ENCODE measurements at places on chromosomes 1 and 21.

GRCh38 chr1:14255711-14256110, 342.8 kb upstream of the KAZN start:
- H3K4me1 ChIP-seq: no peaks in the 10 kb centered on the region
- no peak for DNase-seq
- H3K27ac ChIP-seq: no peak overlapping the region
- H3K36me3 ChIP-seq: no peaks in the 10 kb centered on the region
- peaks cover 22% of the 10 kb centered on the region for H3K27me3 ChIP-seq

GRCh38 chr1:147891088-147891487, 11.5 kb upstream of the GJA8 start:
- H3K27me3 ChIP-seq: peaks cover 6% of the 10 kb centered on the region
- H3K36me3 ChIP-seq: no peaks in the 10 kb centered on the region
- no peak overlapping the region for H3K27ac ChIP-seq
- no peaks in the 10 kb centered on the region for H3K4me1 ChIP-seq
- DNase-seq: no peak
- no peak overlapping the region for H3K4me3 ChIP-seq

GRCh38 chr1:54857141-54857540, 29.9 kb downstream of the DHCR24 start:
- H3K36me3 ChIP-seq: peaks cover 91% of the 10 kb centered on the region
- DNase-seq: no peak
- H3K4me3 ChIP-seq: no peak overlapping the region
- H3K27me3 ChIP-seq: no peaks in the 10 kb centered on the region
- H3K27ac ChIP-seq: 0 out of 3 replicates have a peak overlapping the region, but pooled peaks have one; percentile 22

DNA sequence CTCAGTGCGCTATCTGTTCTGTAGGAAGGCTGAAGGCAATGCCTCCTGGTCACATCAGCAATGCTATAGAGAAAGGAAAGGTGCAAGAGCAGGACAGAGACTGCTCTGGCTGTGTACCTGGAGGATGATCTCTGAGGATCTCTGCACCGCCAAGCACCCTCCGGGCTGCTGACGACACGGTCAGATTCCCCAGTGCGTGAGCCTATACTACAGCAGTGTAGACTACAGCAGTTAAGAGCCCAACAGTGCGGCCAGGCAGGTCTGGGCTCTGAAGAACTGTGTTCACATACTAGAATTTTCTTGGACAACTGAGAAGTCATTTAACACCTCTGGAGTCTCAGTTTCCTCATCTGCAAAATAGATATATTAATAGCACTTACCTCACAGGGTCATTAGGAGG, 39.9 kb downstream of the ITPKB start:
- H3K27me3 ChIP-seq: peaks cover 52% of the 10 kb centered on the region
- no peaks in the 10 kb centered on the region for H3K36me3 ChIP-seq
- no peak overlapping the region for H3K4me3 ChIP-seq
- no peak overlapping the region for H3K27ac ChIP-seq

- no peak for DNase-seq
- no peaks in the 10 kb centered on the region for H3K4me1 ChIP-seq
- H3K27ac ChIP-seq: no peak overlapping the region
- H3K4me3 ChIP-seq: no peak overlapping the region
- H3K27me3 ChIP-seq: no peaks in the 10 kb centered on the region
- H3K36me3 ChIP-seq: no peaks in the 10 kb centered on the region
Observed at GRCh38 chr21:16534408-16535101, 804.8 kb downstream of the USP25 start.

DNA sequence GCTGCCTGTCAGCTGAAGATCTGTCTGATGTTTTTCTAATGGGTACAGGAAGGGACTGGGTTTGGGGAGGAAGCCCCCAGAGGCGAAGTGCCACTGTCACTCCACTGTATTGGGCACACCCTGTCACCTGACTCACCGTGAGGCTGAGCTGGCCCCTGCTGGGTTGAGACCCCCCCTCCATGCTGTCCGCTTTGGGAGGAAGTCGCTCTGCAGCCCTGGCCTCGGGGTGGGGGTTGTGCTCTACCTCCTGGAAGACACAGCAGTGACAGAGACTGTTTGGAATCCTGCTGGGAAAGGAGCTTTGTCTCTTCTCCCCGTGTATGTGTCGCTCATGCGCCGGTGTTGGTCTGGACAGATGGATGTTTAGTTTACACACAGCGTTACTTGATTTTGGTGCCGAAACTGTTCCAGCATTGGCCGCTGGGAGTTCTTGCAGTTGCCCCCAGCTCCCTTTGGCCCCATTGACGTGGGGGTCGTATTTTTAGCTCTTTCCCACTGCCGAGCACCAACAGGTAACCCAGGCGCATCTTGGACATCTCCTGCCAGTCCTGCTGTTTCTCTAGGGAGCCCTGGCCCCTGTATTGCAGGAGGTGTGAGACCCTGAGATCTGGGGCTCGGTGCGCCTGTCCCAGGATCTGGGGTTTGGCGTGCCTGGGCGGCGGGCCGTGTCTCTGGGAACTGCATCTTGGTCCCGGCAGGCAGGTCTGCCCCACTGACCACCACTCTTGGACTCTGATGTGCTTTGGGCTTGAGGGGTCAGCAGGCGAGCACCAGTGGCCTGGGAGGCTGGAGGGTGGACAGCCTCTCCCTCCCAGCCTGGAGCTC, 30.3 kb downstream of the SLX9 start:
- H3K27ac ChIP-seq: no peak overlapping the region
- no peak for DNase-seq
- peaks cover 5% of the 10 kb centered on the region for H3K4me1 ChIP-seq
- no peak overlapping the region for H3K4me3 ChIP-seq
- H3K36me3 ChIP-seq: peaks cover 90% of the 10 kb centered on the region

GRCh38 chr1:227072991-227073390, 132.9 kb downstream of the COQ8A start:
- no peak overlapping the region for H3K4me3 ChIP-seq
- peaks cover 65% of the 10 kb centered on the region for H3K36me3 ChIP-seq
- no peak overlapping the region for H3K27ac ChIP-seq
- no peaks in the 10 kb centered on the region for H3K4me1 ChIP-seq
- no peaks in the 10 kb centered on the region for H3K27me3 ChIP-seq

- H3K36me3 ChIP-seq: no peaks in the 10 kb centered on the region
- no peak overlapping the region for H3K4me3 ChIP-seq
- H3K27me3 ChIP-seq: no peaks in the 10 kb centered on the region
- no peak overlapping the region for H3K27ac ChIP-seq
- DNase-seq: no peak
Observed at GRCh38 chr1:91053630-91054029, 31.8 kb upstream of the ZNF644 start.

- no peaks in the 10 kb centered on the region for H3K27me3 ChIP-seq
- no peak for DNase-seq
- no peaks in the 10 kb centered on the region for H3K36me3 ChIP-seq
- H3K4me3 ChIP-seq: no peak overlapping the region
- H3K27ac ChIP-seq: no peak overlapping the region
Observed at GRCh38 chr1:21308847-21309652, 18.8 kb upstream of the ECE1 start.

DNA sequence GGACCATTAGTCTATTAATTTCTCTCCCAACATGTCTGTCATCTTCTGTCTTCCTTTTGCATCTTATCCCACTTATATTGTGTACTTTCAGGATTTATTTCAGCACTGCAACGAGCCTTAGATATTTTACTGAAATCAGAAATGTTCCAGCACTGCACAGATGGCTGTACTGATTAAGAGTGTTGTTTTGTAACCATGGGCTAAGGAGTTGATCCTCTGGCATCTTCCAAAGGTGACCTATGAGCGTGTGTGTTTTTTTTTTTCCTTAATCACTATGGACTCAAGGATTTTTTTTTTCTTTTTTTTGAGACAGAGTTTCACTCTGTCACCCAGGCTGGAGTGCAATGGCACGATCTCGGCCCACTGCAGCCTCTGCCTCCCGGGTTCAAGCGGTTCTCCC, 7.1 kb upstream of the DDX59 start:
- no peaks in the 10 kb centered on the region for H3K36me3 ChIP-seq
- H3K4me1 ChIP-seq: peaks cover 3% of the 10 kb centered on the region
- no peak overlapping the region for H3K4me3 ChIP-seq
- H3K27me3 ChIP-seq: no peaks in the 10 kb centered on the region
- no peak for DNase-seq
- H3K27ac ChIP-seq: no peak overlapping the region

DNA sequence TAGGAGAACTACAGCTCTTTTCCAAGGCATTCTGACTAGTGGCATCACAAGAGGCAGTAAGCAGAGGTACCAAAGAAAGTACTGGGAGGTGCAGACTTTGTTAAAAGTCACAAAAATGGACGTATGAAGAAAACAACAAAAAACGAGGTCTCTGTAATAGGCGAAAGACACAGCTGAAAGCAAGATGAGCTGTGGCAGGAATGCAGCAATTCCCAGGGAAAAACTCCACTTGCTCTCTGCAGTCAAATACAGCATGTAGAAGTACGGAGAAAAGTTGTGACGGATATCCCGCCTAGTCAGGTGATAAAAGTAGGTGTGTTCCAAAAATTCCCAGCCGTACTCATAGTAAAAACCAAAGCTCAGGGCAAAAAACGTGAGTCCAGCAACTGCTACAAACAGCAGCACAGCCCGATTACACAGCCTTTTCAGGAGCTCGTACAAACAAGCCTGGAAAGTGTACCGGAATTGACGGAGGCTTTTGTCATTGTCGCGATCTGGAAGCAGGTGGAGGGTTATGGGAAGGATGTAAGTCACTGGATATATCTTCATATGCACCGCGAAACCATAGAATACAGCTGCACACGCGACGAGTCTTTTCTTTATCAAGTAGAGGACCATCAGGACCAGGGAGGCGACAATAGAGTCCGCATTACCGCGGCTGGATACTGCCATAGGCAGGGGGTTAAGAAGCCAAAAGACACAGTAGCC, 979 bp downstream of the PIGM start:
- H3K36me3 ChIP-seq: no peaks in the 10 kb centered on the region
- peak overlapping the region; percentile 49 for H3K27ac ChIP-seq
- H3K4me3 ChIP-seq: peak overlapping the region; percentile 55
- peaks cover 10% of the 10 kb centered on the region for H3K4me1 ChIP-seq
- H3K27me3 ChIP-seq: no peaks in the 10 kb centered on the region

DNA sequence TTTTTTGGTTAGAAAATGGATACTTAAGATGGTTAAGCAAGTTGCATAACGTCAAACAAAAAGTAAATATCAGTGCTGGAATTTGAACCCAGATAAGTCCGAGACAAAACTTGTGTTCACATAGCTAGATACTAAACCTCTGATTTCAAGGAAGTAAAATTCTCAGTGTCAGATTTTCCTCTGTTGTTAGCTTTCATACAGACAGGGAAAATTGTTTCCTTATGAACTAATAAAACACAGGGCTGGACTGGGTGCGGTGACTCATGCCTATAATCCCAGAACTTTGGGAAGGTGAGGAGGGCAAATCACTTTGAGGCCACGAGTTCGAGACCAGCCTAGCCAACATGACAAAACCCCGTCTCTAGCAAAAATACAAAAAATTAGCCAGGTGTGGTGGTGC, 51.3 kb downstream of the PCNX2 start:
- H3K27me3 ChIP-seq: 0 out of 3 replicates have a peak, but pooled peaks cover 2% of the 10 kb centered on the region
- H3K4me1 ChIP-seq: no peaks in the 10 kb centered on the region
- DNase-seq: no peak
- no peak overlapping the region for H3K27ac ChIP-seq
- H3K4me3 ChIP-seq: no peak overlapping the region

- peaks cover 6% of the 10 kb centered on the region for H3K4me1 ChIP-seq
- H3K27me3 ChIP-seq: no peaks in the 10 kb centered on the region
- DNase-seq: peak; percentile 28
- peaks cover 49% of the 10 kb centered on the region for H3K36me3 ChIP-seq
Observed at GRCh38 chr1:248811514-248812490, 13.9 kb downstream of the SH3BP5L start.

- H3K4me1 ChIP-seq: no peaks in the 10 kb centered on the region
- H3K36me3 ChIP-seq: peaks cover 55% of the 10 kb centered on the region
- no peak overlapping the region for H3K4me3 ChIP-seq
Observed at GRCh38 chr1:173798078-173798477, 26.4 kb upstream of the DARS2 start.

DNA sequence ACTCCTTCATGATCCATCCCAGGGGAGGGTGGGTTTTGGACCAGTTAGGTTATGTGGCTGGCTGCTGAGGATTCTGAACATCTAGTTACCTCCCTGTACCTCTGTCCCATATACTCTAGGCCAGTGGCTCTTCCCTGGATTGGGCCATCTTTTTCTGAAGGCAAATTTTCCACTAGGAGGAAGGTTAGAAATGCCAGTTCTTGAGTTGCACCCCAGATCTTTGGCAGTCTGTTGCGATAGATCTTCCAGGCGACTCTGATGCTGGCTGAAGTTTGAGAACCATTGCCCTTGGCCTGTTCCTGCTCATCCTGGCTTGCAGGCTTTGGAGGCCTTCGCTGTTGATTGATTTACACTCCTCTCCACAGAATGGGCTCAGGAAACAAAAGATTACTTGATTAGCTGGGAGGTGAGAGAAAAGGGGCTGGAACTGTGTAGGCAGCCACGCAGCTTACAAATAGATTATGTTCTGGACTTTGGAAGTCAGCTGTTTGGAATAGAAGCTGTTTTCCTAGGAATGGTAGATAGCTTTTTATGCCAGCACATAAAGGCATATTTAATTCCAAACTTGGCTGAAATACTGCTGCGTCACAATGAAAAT, 110.1 kb downstream of the MRPS6 start:
- DNase-seq: no peak
- no peak overlapping the region for H3K27ac ChIP-seq
- no peaks in the 10 kb centered on the region for H3K36me3 ChIP-seq
- no peaks in the 10 kb centered on the region for H3K27me3 ChIP-seq
- H3K4me3 ChIP-seq: no peak overlapping the region

- peaks cover 6% of the 10 kb centered on the region for H3K4me1 ChIP-seq
- H3K4me3 ChIP-seq: no peak overlapping the region
- no peak overlapping the region for H3K27ac ChIP-seq
Observed at GRCh38 chr1:161088587-161089110, 709 bp downstream of the NECTIN4 start.

- no peak overlapping the region for H3K4me3 ChIP-seq
- H3K4me1 ChIP-seq: peaks cover 2% of the 10 kb centered on the region
- H3K27me3 ChIP-seq: no peaks in the 10 kb centered on the region
- H3K27ac ChIP-seq: no peak overlapping the region
Observed at GRCh38 chr1:53295726-53296116, 32.1 kb downstream of the LRP8 start.

DNA sequence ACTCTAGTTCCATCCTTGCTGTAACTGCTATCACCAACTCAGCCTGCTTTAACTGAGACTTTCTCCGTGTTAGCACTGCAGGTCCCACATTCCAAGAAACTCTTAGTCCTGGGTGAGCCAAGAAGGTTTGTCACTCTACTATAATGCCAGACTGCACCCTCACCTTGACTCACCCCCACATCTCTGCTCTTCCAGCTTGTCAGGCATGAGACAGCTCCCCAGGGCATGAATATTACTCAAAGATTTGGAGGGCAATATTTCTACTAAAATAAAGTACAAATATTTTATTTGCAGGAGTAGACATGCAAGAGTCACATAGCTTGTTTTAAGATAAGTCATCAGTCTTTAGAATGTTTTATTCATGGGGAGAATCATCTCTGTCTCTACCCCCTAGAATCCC, 110.2 kb downstream of the MATN1 start:
- no peak overlapping the region for H3K4me3 ChIP-seq
- peaks cover 21% of the 10 kb centered on the region for H3K27me3 ChIP-seq
- H3K27ac ChIP-seq: no peak overlapping the region
- no peaks in the 10 kb centered on the region for H3K36me3 ChIP-seq
- DNase-seq: no peak

- no peaks in the 10 kb centered on the region for H3K4me1 ChIP-seq
- no peak overlapping the region for H3K4me3 ChIP-seq
- H3K27me3 ChIP-seq: peaks cover 94% of the 10 kb centered on the region
- no peaks in the 10 kb centered on the region for H3K36me3 ChIP-seq
- no peak overlapping the region for H3K27ac ChIP-seq
Observed at GRCh38 chr1:50423670-50424000, 392 bp upstream of the DMRTA2 start.

GRCh38 chr1:1565340-1565739, 9.3 kb downstream of the SSU72 start:
- H3K4me1 ChIP-seq: peaks cover 3% of the 10 kb centered on the region
- H3K27me3 ChIP-seq: no peaks in the 10 kb centered on the region
- peaks cover 92% of the 10 kb centered on the region for H3K36me3 ChIP-seq
- H3K27ac ChIP-seq: no peak overlapping the region
- no peak overlapping the region for H3K4me3 ChIP-seq
- no peak for DNase-seq
